ENCODE measurements at places on chromosomes 11 and 22. TPM values are rescaled to one million over a fixed set of nuclear protein-coding genes. Genes with fewer than 3 reads are reported as not detected.

The TMEM151A gene
- polyA plus RNA-seq = not detected

The CDC45 gene
- polyA plus RNA-seq = 25.2 TPM

The RFPL1 gene
- polyA plus RNA-seq = 0.81 TPM

The CTSD gene
- polyA plus RNA-seq = 198 TPM

The KCNJ11 gene
- 2.6 TPM for polyA plus RNA-seq

The LYVE1 gene
- 57.2 TPM for polyA plus RNA-seq

The TMEM191B gene
- polyA plus RNA-seq = 0.50 TPM

The SLC22A24 gene
- 0.70 TPM for polyA plus RNA-seq

The C11orf97 gene
- polyA plus RNA-seq = 0.20 TPM

The RTCB gene
- 109 TPM for polyA plus RNA-seq

The CCDC82 gene
- polyA plus RNA-seq = 69.9 TPM

The RTN4R gene
- polyA plus RNA-seq = 3.4 TPM

The MSANTD4 gene
- polyA plus RNA-seq = 37.7 TPM
